ENCODE measurements at places on chromosomes 2 and 18.

GRCh38 chr2:190311893-190312634 lies 7.6 kb downstream of the HIBCH start:
- no peak for DNase-seq

DNA sequence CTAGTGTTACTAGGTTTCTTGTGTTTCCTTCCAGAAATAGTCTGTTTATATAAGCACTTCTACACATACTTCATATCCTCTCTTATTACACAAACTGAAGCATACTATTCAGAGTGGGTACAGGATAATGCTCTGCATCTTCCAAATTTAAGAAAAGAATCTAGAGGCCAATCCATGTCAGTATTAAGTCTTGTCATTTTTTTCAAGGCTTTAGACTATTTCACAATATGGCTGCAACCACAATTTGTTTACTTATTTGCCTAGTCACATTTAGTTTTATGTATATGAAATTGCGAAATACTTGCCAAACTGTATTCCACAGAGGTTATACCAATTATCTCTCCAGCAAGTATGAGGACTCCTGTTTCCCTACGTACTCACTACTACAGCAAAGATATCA lies 27.9 kb downstream of the IWS1 start:
- no peak for DNase-seq

DNA sequence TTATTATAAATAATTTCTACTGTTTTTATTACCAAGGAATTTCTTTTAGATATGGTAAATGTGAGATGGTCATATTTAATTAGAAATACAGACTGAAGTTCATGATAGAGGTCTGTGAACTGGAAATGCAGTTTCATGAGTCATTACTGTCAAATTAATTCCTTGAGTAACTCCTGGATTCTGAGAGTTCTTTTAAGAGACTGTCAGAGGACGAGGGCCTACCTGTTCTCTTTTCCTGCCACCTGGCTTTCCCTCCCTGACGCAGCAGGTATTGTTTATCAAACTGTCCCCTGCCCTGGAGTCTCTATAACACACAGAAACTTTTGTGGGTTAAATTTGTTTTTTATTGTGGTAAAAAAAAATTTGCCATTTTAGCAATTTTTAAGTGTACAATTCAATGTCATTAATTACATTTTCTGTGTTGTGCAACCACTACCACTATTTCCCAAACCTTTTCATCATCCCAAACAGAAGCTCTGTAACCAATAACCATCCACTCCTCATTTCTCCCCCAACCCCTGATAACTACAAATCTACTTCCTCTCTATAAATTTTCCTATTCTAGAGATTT lies 142.6 kb downstream of the DIS3L2 start:
- DNase-seq = no peak

DNA sequence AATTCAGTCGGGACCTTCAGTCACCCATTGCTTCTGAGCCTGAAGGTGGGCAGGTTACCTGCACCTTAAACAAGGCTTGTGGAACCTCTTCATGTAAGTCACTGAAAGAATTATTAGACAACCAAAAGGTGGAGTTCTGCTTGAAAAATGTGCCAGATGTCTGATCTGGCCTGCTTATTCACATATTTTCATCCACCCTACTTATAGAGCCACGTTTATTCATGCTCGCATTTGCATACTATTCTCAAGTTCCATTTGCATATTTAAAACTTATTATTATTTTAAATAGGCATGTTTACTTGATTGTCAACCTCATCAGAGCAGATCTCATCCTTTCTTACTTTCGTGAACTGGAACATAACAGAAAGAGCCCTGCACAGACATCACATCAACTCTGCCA lies 140.0 kb upstream of the NABP1 start:
- no peak for DNase-seq

- DNase-seq = peak; percentile 81
These were observed at the start of gene GALNT13 for GRCh38 chr2:153871231-153872221. GALNT13 (plus strand) TSS chr2:153871922.
